ENCODE measurements at places on chromosomes 1 and 21.

- no peak for DNase-seq
These were observed 206.9 kb upstream of the LMO4 start for GRCh38 chr1:87121711-87122163.

DNA sequence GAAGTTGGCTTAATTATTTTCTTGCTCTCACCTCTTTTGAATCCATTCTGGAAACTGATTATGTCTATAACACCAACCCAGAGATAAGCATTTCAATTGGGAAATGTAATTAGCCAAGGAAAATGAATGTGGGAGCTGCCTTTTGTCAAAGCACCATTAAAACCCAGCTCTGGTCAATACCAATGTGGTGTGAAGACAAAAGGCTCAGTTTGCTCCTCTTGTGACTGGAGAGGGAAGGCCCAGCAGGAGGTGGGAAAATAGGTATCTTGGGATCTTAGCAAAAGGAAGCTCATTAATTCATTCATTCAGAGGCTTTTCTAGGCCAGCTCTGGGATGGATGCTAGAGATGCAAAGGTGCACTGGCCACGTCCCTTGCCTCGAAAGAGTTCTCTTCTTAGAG lies 75.0 kb upstream of the SELENON start:
- no peak for DNase-seq

DNA sequence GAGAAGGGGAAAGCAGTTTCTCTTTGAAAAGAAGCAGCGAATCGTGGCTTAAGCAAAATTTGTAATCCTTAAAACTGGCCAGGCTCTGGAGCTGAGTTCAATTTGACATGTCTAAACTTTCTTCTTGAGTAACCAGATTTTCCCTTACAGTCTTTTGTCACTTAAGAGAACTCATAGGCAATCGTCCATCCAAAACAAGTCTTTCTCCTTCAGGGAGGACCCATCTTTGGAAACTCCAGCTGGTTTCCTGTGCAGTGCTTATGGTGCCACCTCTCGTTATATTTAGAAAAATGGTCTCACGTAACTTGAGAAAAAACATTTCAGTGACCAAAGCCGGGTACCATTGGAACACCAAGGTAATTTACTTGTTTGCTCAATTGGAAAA lies 1.8 kb upstream of the PTTG1IP start:
- DNase-seq, result no peak

DNA sequence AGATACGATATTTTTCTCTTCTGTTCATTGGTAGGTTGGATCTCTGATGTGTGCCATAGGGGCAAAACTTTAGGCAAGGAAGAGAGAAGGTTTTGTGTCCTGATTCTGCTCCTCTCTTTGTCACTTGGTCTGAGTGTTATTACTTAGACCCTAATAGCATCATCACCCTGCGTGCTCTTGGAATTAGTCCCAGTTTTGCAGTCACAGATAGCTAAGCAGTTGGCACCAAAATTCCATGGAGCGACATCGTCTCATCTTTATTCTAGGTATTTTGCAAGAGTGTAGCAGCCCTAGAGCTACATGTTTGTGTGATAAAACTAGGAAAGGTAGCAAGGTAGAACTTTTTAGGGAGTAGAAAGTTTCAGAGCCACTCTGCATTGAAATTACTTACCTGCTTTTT lies 23.8 kb downstream of the PIP5K1A start:
- no peak for DNase-seq

- DNase-seq, result no peak
These were observed 1203.5 kb downstream of the NCAM2 start for GRCh38 chr21:22201669-22202068.

DNA sequence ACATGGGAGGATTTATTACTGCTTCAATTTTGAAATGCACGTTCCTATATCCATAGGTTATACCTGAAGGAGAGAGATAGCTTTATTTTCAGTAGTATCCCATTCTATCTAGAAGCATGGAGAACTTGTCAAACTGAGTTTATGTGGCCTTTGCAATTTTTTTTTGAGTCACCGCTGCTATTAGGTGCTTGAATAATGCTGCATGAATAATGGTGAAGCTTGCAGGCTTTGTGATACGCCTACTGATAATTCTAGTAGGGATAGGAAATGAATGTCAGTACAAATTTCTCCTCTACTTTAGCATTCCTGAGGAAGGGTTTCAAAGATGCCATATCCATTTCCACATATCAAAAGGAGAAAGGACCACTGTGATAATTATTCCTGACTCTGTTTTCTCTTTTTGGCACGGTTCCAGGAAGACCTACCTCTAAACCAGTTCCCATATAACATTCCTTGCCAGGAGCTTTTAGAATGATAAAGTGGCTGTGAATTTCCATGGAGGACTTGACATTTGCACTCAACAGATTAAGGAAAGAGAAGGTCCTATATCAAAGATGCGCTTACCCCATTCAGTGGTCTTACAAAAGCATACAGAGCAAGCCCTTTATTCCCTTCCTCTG lies 83.5 kb downstream of the SPATA46 start:
- no peak for DNase-seq

GRCh38 chr1:68128820-68129219 lies 78.4 kb upstream of the DIRAS3 start:
- DNase-seq, result no peak

- no peak for DNase-seq
These were observed 4.3 kb upstream of the NADK start for GRCh38 chr1:1782399-1783221.

GRCh38 chr1:233281711-233282581 lies 13.6 kb downstream of the PCNX2 start:
- no peak for DNase-seq

- no peak for DNase-seq
These were observed 12.6 kb downstream of the TINAGL1 start for GRCh38 chr1:31588751-31589515.

GRCh38 chr1:26994020-26994786 lies 711 bp downstream of the TRNP1 start:
- DNase-seq, result no peak

DNA sequence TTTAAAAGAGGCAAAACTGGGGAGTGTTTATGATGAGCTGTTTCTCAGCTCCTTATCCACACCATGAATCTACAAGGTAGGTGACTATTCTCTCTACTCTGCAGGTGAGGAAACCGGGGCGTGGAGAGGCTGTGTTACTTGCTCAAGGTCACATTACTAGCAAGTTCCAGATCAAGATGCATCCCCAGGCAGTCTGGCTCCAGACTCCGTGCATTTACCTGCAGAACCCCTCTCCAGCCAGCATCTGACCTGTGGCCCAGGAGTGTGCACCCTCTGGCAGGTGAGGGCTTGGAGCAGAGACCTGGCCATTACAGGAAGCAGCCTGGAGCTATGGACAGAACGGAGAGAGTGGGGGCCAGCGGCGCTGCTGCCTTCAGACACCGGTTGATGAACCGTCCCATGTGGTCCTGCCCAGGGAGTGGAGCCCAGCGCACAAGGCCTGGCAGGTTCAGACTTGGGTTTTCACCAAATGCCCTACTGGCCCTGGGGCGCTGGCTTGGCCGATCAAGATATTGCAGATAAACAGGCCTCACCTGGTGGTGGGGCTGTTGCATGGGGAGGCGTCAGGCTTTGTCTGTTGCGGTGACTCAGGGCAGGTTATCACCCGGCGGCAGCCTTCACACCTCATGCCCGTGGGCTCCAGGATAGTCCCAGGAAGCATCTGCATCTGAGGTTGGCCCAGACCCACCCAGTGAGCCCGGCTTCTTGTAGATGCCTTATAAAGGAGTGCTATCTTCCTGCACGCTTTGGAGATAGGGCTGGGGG lies 29.2 kb upstream of the WNT4 start:
- DNase-seq, result no peak
